Stimulated activated CD4-positive, alpha-beta T cell treated with anti-CD3 and anti-CD28 coated beads, Interleukin-15, amount 100 ng/mL, for 48 hours (primary cell): ENCODE measurements at places on chromosomes 5 and 9.
A peak's percentile ranks its signal among the peaks of the same experiment; 100 is the strongest.

DNA sequence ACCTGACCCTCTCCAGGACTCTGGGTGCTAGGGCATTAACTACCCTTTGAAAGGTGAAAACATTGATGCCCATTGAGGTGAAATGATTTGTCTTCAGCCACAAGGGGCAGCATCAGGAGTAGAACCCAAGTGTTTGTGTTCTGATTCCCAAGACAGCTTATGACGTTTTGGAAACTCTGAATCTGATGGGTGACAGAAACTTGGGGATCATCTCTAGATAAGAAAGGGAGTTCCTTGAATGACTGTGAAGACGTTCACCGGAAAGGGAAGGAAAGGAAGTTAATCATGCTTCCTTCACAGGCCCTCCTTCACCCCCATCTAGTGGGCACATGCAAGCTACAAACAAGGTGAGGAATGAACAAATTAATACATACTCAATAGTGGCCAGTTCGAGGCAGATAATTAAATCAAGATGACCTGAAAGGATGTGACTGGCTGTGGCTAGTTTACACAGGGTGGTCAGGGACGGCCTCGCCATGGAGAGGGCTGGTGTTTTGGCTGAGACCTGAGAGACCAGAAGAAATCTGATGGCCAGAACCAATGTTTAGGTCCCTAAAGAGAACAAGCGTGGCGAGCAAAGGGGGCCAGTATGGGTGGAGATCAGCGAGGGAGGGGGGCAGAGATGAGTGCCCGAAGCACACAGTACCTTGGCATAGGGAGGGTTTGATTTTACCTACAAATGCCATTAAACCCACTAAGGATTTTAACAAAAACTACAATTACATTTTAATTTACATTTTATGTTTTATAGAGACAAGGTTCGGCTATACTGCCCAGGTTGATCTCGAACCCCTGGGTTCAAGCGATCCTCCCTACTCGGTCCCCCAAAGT, 937 bp upstream of the SLC26A2 start:
- DNase-seq = peak; percentile 46

GRCh38 chr5:117204404-117204803, 629.8 kb upstream of the SEMA6A start:
- no peak for DNase-seq

DNA sequence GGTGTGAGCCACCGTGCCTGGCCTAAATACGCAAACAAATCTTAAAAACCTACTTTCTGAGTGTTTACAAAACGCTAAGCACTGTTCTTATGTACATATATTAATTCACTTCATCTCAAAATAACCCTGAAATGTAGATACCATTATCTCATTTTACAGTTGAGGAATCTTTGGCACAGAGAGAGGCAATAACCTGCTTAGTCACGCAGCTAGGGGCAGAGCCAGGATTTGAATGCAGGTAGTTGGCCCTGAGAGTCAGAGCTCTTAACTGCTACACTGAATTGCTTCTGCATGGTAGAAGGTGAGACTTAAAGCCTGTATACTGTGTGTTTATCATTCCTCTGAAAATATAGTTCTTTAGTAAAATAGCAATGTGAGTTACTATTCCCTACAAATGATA, 21.9 kb downstream of the ARHGEF37 start:
- DNase-seq = no peak

- DNase-seq = no peak
Observed at GRCh38 chr5:84248013-84248412, 136.7 kb downstream of the EDIL3 start.

- peak; percentile 69 for DNase-seq
Observed at GRCh38 chr9:96619491-96620180, at the start of gene CDC14B. Gene CDC14B, minus strand, starts transcription at chr9:96619843. Its CDS starts 465 bp downstream, at chr9:96619378.

GRCh38 chr5:111469903-111470302, 42.4 kb downstream of the STARD4 start:
- no peak for DNase-seq

DNA sequence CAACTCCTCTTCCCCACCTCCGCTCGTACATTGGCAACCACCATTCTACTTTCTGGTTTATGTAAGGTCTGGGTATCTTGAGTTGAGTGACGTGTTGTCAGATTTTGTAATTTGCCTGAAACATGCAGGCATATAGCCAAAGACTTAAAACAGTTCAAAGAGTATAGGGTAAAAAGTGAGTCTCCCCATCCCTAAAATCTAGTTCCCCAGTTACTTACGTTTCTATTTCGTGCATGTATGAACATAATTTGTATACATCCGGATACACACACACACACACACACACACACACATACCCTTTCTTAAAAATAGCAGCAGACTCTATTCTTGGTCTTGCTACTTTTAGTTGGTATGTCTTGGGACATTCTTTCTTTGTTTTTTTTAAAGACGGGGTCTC, 915 bp downstream of the HSDL2 start:
- no peak for DNase-seq

DNA sequence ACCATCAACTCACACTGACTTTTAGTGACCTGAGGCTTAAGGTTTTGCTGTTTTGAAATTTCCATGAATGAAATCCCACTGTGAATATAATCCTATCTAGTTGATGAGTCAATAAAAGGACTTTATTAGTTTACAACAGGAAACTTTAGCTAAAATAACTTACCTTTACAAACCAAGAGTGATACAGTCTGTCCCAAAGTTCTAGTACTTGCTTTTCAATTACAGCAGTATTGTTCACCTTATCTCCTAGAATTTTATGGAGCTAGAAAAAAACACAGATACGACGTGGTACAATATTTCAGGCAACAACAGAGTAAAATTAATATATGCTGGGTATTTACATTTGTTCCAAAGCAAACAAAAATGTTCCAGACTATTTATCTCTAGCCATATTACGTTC, 46.9 kb upstream of the CTNNAL1 start:
- no peak for DNase-seq

GRCh38 chr5:36662291-36662851, 56.0 kb downstream of the SLC1A3 start:
- DNase-seq = no peak

- DNase-seq = no peak
Observed at GRCh38 chr5:6193310-6193709, 185.0 kb downstream of the MED10 start.

DNA sequence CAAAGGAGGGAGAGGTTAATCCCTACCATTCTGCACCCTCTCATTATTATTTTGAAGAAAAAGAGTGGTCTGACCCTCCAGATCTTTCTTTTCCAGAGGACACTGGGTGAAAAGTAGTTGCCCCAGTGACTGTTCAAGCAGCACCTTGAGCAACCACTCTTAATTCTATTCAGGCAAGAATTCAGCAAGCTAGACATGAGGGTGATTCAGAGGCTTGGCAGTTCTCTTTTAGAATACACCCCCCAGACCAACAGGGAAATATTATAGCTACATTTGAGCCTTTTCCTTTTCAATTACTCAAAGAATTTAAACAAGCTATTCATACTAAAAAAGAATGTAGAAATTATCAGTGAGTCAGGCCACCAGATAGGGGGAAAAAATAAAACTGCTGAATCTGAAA, 178.3 kb downstream of the MRPS30 start:
- DNase-seq = no peak

DNA sequence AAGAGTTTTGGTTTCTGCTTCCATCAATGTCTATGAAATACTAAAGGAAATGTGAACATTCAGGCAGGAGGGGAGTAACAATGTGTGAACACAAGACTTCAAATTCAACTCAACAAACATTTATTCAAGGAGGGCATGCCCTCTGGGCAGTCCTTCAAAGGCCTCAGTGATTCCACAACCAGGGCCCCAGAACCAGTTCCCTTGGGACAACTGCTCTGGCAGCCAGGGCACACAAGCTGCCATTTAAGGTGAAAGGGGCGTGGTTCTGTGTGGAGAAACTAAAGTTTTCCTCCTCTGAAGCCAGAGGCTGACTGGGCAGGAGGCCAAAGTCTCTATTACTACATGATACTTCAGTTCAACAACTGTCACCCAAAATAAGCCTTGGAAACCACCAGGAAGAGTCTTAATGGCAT, 3.2 kb downstream of the RBM18 start:
- DNase-seq = no peak

DNA sequence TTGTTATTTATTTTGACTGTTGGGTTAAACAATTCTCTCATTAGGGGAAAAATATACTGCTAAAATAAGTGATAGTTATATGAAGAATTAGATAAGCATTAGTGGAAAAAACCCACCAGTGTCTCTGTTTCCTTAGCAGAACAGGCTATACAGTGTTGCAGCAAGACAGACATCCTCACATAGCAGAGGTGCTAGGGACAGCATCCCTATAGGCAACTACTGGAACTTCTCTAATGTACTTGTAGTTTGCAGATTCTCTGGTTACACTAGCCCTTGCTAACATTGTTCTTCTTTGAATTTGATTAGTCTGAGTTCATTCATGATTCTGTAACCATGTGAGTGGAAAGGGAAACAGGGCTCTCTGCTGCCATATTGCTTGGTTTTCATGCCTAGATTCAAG, 661.8 kb upstream of the RGMB start:
- no peak for DNase-seq

- DNase-seq = no peak
Observed at GRCh38 chr9:110700953-110701352, 32.4 kb downstream of the MUSK start.

GRCh38 chr9:134960701-134961181, 43.0 kb upstream of the FCN1 start:
- DNase-seq = no peak

DNA sequence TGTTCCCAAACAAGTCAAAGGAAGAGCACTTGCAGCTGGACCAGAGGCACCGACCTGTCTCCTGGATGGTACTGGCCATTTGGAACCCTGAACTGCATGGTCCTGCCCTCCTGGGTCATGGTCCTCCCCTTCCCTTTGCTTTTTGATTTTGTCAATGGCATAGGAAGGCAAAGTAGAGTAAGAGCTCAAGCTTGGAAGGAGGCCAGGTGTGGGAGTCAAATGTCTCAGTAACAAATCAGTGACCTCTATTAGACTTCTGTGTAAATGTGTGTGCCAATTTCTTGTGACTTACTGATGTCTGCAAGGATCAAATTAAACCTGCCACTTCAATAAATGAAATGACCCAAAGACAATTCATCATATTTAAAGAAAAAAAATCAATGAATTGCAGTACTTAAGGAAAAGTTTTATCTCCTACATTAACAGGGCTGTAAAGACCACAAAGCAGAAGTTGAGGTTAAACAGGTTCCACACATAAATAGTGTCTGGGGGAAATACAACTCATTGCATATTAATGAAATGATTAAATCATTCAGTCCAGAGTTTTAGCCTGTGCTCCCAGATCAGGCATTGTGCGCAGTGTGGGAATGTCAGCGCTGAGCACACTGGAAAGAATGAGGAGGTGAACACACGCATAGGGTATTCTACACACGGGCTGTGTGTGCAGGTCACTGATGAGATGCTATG, 32.7 kb downstream of the OSMR start:
- DNase-seq = no peak

- no peak for DNase-seq
Observed at GRCh38 chr9:73202980-73203379, 51.3 kb downstream of the ANXA1 start.

GRCh38 chr9:130884542-130885483, 11.8 kb downstream of the QRFP start:
- DNase-seq = no peak

GRCh38 chr9:1415146-1415545, 365.0 kb downstream of the DMRT2 start:
- DNase-seq = no peak

DNA sequence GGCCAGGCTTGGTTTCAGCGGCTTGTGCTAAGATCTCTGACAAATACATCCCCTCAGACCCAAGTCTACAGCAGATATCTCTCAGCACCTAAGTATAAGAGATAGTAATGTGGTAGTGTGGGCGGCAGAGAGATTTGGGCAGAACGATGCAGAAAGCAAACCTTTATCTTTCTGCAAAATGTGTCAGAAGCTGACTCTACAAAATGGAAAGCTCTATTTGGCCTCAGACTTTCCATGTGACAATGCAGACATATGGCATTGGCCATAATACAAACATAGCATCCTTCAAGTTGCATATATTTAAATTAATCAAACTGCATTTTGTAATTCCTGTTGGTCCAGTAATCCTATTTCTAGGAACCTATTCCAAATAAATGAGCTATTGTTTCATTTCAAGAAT, 102.5 kb upstream of the RAI14 start:
- DNase-seq = no peak

GRCh38 chr5:148810823-148811222, 15.6 kb upstream of the ADRB2 start:
- no peak for DNase-seq

GRCh38 chr9:33861917-33862453, 45.0 kb downstream of the UBE2R2 start:
- no peak for DNase-seq

GRCh38 chr5:138271281-138271680, 3.1 kb downstream of the GFRA3 start:
- DNase-seq = no peak

DNA sequence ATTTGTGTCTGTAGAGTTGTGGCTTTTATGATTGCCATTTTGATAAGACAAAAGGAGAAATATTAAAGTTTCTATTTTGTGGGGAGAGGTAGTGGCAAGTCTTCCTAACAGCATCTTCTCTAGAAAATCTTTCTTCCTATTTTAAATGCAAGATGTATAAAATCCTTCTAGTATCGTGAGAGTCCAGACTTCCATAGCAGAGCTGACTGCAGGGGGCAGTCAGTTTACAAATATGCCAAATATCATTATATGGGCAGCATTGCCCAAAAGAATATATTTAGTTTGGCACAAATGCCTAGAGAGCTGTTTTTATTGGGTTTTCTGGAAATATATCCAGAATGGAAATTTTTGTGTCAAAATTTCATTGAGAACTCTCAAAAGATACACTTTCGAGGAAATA, 82.1 kb upstream of the ALDH1A1 start:
- no peak for DNase-seq

GRCh38 chr5:71640408-71640807, 53.3 kb downstream of the MCCC2 start:
- no peak for DNase-seq

DNA sequence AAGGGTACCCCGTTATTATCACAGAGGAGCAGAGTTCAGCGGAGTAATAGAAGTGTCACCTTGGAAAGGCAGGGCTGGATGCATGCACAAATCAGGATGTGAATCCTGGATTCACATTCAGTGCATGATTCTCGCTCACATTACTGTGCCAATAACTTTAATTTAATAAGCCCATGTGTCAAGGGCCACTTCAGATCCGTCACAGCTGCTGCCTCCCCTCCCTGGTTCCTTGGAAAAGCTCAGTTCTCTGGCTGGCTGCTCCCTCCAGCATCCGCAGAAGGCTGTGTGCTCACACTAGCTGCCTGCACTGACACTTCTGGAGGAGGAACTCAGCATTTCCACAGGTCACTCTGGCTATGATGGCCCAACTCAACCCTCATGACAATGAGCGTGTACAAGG, 256.8 kb upstream of the ADAMTS16 start:
- no peak for DNase-seq

- DNase-seq = no peak
Observed at GRCh38 chr9:5551368-5552150, 41.2 kb downstream of the PDCD1LG2 start.
